ENCODE measurements at places on chromosomes 2 and 18.
A peak's percentile ranks its signal among the peaks of the same experiment; 100 is the strongest.

DNA sequence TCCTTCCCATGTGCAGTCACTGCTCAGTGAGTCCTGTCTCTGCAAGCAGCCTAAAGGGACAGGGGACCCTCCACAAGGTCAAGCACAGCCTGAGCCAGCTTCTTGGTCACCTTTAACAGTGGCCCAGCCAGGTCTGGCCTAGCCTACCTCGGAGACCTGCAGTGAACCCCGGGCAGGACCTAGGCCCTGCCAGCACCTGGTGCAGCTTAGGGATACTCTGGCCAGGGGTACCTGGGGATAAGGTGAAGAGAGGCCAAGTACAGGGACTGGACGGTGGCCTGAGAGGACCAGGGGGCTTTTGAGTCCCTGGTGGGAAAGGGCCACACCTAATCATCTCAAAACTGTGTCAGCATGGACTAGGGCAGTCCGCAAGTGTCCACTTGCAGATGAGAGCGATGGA, 67.8 kb downstream of the EMX1 start:
- DNase-seq, result no peak

DNA sequence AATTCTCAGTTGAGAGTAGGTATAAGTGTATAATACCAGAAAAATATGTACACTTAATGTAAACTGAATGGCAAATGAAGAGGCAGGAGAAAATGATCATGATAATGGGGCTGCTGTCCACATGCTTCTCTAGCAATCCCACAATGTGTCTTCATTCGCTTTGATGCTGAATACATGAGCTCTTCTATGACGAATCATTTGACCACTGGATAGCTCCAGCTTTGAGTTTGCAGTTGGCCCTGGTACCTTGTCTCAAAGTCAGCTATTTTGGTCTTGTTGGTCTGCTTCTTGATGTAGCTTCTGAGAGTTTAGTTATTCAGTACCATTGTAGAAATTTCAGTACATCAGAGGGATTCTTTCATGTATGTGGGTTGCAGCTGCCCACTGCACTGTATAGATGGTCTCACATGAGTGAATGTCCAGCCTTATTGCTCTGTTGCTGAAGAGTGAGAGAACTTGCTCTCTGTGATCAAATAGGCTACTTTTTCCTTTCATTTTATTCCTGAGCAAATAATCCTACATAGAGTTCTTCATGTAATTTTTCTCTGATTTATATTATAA, 105.1 kb downstream of the TTC27 start:
- DNase-seq, result peak; percentile 34

GRCh38 chr2:80462654-80463053, 158.1 kb upstream of the LRRTM1 start:
- no peak for DNase-seq

DNA sequence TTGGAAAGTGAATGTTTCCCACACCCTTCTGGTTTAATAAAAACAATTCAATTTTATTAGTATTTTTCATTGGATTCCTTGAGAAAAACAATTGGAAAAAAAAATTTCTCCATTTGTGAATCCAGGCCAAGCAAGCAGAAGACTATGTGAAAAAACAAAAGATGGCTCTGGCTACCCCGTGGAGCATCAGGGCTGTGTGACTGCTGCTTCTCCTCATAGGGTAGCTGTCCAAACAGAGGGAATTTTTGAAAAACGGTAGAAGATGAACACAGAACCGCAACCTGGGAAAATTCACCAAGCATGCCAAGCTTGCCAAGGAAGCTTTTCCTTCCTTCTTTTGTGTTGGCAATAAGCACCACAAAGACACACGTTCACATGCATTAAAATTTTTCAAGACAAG, 71.3 kb upstream of the ACVR2A start:
- DNase-seq, result no peak

DNA sequence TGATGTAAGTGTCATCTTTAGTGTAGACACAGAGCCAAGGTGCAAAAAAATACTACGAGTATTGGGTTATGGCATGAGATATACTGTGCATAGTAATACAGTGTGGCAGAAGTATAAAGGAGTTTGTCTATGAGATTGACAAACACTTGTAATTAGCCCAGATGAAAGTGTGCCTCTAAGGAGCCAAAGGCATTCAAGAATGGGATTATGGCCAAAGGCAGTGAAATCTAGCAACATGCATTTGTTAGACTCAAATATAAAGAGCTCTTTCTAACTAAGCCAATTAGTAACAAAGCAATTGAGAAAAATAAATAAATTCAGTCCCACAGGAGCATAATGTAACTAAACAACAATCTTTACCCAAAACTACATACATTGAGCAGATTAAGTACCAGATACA, 1761.8 kb downstream of the SUCLG1 start:
- DNase-seq, result no peak

DNA sequence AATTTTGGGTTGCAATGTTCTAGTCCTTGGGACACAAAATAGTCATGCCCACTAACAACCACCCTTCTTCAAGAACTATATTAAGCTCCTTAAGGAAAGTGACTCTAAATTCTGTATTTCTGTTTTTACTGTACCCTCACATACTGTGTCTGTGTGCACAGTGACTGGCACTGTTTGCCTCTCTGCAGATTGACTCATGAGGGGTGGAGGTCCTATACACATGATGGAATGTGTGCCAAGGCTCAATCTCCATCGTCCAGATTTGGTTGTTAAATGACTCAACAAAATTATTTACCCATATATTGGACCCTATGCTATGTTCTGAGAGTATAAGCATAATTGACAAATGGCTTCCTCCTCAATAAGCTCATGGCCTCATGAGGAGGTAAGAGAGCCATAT, 126.6 kb upstream of the CWC22 start:
- no peak for DNase-seq

GRCh38 chr2:112884869-112885505, 26.0 kb upstream of the IL37 start:
- DNase-seq, result peak; percentile 80

DNA sequence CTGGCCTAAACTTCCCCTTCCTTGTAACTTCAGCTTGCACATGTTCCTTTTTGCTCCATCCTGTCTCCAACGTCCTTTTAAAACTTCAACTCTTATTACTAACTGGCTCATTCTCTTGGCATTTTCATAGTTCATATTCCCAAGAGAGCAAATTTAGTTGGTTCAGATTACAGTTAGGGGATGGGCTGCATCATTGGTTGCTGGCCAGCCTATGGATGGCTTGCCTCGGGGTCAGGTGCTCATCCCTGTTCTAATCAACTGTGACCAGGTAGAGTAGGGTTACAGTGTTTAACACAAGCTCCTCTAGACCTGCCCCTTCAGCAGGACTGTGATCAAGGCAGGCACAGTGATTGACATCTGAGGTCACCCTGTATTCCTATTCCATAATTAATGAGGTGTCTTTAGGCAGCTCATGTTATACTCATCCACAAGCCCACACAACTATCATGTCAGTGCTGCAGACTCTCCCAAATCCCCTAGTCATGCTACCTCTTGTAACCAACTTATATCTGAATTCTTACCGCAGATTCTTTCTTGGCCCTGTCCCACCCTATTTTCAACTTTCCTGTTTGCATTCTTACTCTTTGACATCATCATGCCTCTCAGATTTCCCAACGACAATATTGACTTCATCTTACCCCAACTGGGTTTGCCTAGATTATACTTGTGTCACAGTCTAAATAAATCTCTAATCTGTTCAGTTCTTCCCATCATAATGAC, 293.3 kb downstream of the MTX2 start:
- no peak for DNase-seq

DNA sequence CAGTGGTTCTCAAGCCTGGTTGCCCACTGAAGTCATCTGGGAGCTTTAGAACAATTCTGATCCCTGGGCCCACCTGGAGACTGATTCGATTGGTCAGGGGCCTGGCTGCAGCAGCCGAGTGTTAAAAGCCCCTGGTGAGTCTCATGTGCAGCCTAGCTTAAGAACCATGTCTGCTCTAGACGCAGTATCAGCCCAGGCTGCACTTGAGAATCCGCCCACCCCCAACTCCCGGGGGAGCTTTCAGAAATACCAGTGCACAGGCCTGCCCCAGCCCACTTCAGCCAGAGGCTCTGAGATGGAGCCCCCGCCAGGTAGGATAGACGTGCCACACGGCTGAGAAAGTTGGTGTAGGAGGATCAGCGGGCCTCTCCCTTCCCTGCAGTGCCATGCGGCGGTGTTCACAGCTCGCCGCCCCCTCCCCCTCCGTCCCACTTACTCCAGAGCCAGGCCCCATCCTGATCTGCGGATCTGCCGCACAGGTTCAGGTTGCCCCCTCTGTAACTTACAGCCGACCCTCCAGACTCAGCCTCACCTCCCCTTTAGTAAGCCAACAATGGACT, 209.0 kb upstream of the RAB12 start:
- DNase-seq, result no peak

DNA sequence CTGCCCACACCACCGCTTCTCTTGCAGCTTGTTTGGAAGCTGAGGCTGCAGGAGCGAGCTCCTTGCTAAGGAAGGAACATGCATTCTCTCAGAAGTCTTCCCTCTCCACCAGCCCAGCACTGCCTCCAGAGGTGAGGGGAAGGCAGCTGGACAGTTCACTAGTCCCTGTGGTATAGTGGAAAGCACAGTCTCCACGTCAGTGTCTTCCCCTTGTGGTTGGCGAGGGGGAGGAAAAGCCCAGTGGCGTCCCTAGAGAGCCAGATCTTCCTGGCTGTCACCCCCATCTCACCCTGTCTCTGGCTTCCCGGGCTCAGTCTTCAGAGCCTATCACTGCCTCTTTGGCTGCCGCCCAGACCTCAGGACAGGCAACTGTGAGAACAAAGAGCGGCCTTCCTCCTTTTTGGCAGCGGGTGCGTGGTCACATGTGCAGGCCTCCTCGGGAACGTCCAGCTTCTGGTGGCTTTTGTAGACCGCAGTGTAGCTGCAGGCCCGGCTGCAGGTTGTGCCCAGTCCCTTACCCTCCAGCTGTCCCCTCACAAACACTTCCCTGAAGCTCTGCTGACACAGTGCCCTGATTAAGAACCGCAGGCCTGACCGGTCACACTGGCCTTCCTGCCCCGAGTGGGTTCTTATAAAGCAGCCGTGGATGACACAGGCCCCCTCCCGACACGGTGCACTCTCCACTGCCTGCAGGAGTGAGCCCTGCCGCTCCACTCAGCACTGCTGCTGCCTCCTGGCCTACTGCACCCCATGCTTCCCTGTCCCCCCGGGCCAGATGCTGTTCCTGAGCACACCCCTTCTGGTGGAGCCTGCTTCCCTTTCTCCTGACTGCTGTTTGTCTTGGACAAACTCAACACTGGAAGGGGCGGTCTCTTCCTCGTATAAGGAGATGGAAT, 90.9 kb downstream of the RNF144A start:
- DNase-seq, result no peak

GRCh38 chr2:213787869-213788268, 503.6 kb downstream of the SPAG16 start:
- no peak for DNase-seq

- no peak for DNase-seq
Measured at GRCh38 chr2:39124746-39125057, 3.9 kb upstream of the SOS1 start.

DNA sequence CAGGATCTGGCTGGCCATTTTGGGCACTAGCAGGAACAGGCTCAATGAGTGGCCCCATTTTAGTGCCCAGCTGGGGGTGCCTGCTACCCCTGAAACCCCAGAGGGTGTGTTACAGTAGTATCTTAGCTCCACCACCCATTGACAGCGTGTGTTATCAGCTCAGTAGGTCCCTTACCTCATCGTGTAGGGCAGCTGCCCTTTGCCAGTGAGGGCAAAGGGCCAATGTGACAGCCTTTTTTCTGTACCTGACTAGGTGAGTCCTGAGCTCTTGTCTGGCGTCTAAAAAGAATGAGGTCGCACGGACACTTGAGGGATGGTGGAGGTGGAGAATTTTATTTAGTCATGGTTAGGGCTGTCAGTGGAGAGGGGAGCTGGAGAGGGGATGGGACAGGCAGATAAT, 462.2 kb downstream of the PIK3C3 start:
- DNase-seq, result no peak

- DNase-seq, result no peak
Measured at GRCh38 chr2:10038123-10038522, 5.2 kb upstream of the KLF11 start.

All from GM13977 (cell line).